ENCODE measurements at places on chromosomes 7 and 10.

GRCh38 chr7:4906682-4907081 is 23.2 kb upstream of the RADIL start:
- DNase-seq = no peak

- peak; percentile 98 for DNase-seq
Measured at GRCh38 chr10:58384999-58385783, at the start of gene TFAM. Gene TFAM, plus strand, starts transcription at chr10:58385410. Its CDS starts 138 bp downstream, at chr10:58385548.

DNA sequence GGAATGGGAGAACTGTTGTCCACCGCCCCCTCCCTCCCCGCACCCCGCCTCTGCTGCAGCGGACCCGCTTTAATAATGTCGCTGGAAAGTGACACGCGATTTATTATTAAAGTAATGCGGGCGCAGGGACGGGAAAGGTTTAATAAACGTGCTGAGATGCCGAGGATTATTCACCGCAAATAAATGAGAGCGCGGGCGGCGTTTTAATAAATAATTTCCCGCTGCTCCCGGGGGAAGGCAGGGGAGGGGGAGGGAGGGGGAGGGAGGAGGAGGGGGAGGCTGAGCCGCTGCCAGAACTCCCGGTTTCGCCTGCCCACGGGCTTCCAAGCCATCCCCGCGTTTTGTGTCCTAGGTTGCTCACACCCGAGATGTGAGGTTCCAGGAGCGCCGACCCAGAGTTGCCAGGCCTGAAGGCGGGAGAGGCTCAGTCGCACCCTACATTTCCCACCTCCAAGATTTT is 5.1 kb downstream of the KAZALD1 start:
- no peak for DNase-seq

DNA sequence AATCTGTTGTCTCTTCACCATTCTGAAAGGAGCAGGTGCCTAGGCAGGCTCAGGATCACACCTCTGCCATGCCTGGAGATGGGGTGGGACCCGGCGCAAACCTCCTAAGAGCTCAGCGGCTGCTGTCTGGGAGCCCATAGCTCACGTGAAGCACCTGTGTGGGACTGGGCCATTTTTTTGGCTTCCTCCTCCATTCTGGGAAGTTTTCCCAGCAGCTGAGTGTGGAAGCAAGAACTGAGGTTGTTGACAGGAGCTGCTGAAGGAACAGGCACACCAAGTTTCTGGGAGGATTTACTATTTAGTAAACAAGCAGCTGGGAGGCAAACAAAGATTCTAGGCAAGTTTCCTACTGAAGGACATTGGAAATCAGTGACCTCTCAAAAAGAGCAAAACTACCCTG is 77.3 kb downstream of the FAM13C start:
- no peak for DNase-seq

- no peak for DNase-seq
Measured at GRCh38 chr10:62916141-62916603, 100.0 kb upstream of the EGR2 start.

DNA sequence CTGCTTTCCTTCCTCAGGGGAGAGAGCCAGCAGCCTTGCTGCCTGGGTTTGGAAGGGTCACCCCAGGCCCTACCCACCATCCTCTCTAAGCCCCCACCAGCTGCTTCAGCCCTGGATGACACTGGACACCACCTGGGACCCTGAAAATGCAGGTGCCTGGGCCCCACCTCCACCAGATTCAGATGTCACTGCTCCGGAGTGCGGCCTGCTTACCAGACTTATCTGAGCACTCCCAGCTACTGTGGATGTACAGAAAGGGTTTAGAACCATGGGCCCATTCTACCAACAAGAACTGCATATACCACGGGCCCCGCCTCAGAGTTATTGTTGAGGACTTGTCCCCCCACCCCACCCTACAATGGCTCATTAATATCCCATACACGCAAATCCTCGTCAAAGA is 172.3 kb downstream of the PTPRN2 start:
- DNase-seq = no peak

DNA sequence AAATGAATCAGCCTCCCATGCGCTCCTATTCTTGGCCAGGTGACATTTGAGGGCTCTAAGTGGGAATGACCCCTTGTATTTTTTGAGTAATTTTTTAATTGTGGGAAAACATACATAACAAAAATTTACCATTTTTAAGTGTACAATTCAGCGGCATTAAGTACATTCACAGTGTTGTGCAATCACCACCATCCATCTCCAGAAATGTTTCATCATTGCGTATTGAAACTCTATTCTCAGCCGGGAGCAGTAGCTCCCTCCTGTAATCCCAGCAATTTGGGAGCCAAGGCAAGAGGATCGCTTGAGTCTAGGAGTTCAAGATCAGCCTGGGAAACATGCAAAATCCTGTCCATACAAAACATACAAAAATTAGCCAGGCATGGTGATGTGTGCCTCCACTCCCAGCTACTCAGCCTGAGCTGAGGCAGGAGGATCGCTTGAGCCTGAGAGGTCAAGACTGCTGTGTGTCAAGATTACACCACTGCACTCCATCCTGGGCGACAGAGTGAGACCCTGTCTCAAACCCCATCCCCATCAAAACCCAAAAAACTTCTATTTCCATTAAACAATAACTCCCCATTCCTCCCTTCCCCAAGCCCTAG is 2.5 kb downstream of the ANTXRL start:
- DNase-seq = no peak

- no peak for DNase-seq
Measured at GRCh38 chr10:59575269-59575668, 134.4 kb downstream of the SLC16A9 start.

GRCh38 chr10:122499491-122499941 is 38.2 kb downstream of the HTRA1 start:
- DNase-seq = no peak

DNA sequence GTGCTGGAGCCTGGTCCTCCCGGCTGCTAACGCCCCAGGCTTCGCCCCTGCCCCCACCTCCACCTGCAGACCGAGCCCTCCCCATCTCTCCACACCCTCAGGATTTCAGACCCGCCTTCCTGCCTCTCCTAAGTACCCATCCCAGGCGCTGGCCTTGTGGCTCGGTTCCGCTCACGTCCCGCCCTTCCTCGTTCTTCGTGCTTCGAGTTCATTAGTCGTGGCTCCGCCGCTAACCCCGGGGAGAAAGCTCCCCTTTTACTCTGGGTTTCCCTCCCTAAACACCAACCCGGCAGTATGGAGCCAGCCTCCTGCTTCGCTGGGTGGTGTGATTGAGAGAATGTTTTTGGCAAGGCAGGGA is 11.2 kb downstream of the EMX2 start:
- no peak for DNase-seq

Measured in stimulated activated CD8-positive, alpha-beta memory T cell treated with anti-CD3 and anti-CD28 coated beads, Interleukin-7, amount 100 ng/mL, for 1 hour (primary cell).